ENCODE measurements at places on chromosomes 4 and X.

- DNase-seq, result no peak
These were observed 13.9 kb downstream of the ACOT9 start for GRCh38 chrX:23729214-23729613.

DNA sequence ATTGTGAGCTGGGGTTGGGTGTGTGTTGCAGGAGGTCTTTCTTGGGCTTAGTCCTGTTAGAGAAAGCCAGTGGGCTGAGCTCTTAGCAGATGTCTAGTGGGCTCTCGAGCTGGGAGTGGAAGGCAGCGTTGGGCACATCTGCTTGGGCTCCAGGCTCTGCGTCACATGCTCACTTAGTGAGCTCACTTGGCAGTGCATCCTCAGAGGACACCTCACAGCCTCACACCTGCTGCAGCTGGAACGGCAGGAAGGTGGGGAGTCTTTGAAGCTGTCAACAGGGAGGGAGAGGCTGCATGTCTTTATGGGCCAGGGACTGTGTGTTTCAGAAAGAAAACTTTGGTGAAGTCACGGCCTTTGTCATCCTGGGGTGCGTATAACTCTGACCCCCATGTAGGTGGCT lies 82.2 kb downstream of the PSAPL1 start:
- DNase-seq, result no peak

GRCh38 chr4:152255437-152255836 lies 280.5 kb downstream of the FBXW7 start:
- no peak for DNase-seq

DNA sequence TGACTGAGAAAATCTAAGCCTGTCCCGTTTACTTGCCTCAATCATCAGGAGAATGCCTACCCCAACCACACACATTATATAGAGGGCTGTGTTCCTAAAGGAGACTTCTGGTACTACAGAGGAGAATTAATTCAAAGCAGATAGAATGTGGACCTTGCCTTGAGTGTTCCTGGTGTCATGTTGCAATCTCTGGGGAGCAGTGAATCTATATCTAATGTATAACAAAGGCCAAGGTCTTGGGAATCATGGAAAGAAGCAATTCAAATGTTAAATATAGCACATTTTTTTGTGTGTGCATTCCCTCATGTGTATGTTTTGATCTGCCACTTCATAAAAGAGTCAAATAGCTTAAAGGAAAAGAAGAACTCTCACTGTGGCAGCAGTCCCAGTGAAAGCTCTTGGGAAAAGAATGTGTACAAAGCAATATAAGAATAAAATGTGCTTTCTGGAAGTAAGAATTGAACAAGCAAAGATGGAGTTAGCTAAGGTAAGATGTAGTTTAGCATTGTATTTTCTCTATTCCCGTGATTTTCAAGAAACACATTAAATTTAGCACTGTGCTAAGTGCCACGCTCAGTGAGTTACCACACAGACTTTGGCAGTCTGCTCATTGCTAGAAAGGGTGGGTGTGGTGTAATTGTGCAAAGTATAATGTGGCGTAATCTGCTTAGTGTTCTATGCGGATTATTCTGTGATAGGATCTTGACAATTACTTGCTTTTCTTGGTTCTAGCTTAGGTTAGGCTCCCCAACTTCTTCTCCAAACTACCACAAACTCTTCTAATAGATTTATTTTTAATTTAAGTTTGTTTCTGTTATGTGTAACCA lies 13.7 kb downstream of the ADH6 start:
- DNase-seq, result peak; percentile 76

- no peak for DNase-seq
These were observed 90.8 kb downstream of the AASDH start for GRCh38 chr4:56296526-56296925.

GRCh38 chrX:37781081-37781480 lies 1.2 kb downstream of the CYBB start:
- no peak for DNase-seq

DNA sequence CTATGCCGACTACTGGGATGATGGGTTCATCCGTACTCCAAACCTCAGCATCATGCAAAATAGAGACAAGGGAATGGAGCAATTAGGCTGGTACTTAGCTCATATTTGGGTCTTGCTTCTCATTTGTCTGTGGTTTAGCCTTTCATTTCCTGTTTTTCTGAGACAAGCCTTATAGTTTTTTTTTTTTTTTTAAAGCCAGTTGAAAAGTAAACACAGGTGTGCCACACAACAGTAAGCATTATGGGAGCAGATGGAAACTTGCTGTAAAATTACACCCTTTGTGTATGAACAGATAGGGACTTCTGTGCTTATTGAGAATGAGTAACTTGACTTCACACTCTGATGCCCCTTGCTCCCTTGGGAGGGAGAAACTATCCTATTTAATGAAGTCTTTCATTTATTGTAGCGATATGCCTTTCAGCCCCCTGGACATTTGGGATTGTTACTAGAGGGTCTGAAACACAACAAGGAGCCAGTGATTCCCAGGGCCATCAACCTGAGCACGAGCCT lies 13.7 kb downstream of the RASSF6 start:
- no peak for DNase-seq

GRCh38 chr4:61376301-61376700 lies 176.2 kb downstream of the ADGRL3 start:
- no peak for DNase-seq

DNA sequence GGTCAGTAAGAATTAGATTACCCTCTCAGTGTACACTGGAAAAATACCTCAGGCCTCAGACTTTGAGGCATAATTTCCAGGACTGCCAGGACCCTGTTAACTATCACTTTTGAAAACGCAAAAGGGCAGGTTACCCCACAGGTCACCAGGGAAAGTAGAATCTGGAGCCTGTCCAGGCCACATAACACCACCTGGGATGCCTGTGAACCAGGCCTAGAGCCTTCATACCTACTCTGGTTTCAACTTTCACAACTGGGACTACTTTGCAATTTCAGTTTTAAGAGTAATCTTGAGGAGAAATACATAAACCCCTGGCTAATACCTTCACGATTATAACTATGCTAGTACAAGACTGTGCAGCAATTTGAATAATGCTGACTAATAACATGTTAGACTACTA lies 132.4 kb downstream of the HHIP start:
- no peak for DNase-seq

DNA sequence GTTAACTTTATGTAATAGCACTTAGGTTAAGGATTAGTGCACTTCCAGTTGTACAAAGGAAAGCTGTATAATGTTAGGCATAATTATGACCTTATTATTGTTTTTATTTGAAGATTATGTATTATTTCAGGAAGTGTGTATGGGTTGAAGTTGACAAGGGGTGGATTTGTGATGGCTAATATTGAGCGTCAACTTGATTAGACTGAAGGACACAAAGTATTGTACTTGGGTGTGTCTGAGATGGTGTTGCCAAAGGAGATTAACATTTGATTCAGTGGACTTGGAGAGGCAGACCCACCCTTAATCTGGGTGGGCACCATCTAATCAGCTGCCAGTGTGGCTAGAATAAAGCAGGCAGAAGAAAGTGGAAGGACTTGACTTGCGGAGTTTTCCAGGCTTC lies 127.3 kb downstream of the PPARGC1A start:
- no peak for DNase-seq

DNA sequence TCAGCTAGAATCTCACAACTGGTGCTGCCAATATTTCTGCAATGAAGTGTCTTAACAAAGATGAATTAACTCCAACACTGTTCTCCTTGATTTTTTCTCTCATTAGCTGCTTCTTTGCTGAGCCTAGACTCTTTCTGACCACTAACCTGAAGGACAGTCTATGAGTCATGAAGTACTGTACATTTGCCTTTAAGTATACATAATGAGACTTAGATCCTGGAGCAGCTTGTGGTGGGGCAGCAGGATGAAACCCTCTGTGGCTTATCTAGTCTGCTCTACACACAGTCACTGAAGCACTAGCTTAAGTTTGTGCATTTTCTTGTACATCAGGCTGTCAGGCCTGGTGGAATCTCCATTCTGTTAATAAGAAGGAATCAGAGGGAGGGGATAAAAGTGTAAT lies 307.4 kb upstream of the SMIM31 start:
- no peak for DNase-seq

DNA sequence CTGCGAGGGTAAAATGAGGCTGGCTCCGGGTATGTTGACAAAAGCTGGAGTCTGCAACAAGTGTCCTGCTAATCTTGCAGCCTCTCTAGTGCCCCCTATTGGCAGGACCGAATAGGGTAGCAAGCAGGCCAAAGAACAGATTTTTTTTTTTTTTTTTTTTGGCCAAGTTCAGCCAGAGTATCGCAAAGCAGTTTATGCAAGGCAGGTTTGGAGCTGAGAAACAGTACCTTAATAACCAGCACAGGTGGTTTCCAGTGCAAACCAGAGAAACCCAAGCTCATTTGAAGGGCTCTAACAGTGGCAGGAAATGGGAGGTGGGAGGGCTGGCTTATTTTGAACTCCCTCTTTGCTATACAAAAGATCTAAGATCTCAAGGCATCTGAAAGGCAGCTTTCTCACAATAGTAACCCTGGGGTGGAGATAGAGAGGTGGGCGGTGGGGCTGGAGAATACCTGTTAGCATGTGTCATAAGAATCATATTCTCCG lies 38.2 kb upstream of the OCIAD2 start:
- no peak for DNase-seq

DNA sequence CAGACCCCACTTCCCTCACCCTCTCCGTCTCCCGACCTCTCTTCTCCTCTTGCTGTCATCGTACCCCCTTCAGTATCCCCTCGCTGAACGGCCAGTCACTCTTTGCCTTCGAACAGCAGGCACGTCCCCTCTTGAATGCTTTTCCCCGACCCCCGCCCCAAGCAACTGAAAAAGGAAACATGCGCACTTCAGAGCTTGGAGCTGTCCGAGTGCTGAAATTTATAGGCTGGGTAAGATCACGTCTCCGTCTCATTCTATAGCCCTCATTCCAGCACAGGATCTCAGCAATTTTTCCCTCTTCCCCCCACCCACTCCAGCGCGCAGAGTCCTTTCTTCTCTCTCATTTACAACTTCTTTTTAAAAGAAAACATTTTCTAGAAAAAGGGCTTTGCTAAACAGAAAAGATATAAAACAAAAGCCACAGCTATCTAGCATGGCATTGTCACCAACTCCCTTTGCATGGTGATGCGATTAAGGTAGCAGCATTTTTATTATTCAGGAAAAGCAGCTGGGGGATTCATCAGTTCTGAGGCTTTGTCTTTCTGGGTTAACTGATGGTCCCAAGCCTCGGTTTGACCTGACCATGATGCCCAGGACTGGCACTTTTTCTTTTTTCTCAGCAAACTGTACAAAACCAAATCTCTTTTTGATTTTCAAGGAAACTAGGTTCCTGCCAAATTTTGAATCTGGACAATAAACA lies at the start of gene GLRA2:
GLRA2 (plus strand) TSS at position 247 of the 700 bp plus-strand sequence. CDS start 522 bp downstream, outside the sequence.
- DNase-seq, result no peak

GRCh38 chrX:69126642-69127041 lies 38.6 kb downstream of the PJA1 start:
- DNase-seq, result no peak

GRCh38 chr4:3406431-3406830 lies 35.3 kb upstream of the HGFAC start:
- DNase-seq, result no peak

- DNase-seq, result no peak
These were observed 1.8 kb downstream of the ODAPH start for GRCh38 chr4:75557696-75558095.

DNA sequence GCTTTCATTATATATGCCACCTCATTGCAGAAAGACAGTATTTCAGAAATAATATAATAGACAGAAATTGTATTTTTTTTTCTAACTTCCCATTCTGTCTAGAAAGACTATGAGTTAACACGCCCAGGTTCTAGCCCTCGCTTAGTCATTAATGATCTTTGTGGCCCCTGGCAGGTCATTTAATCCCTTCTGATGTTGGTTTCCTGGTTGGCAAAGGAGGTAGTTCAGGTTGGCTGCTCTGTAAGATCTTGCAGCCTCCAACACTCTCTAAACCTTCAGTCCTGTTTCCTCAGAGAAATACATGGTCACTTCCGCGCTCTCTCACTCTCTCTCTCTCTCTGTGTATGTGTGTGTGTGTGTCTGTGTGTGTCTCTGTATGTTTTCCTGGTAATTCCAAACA lies 156.3 kb upstream of the NOCT start:
- DNase-seq, result no peak
